ENCODE measurements at places on chromosomes 16 and 17.
A peak's percentile ranks its signal among the peaks of the same experiment; 100 is the strongest.

GRCh38 chr17:67434061-67434525 lies 57.0 kb downstream of the PITPNC1 start:
- DNase-seq = no peak
- no peaks in the 10 kb centered on the region for H3K36me3 ChIP-seq
- H3K27ac ChIP-seq = peak overlapping the region; percentile 15
- H3K4me3 ChIP-seq = no peak overlapping the region
- H3K4me1 ChIP-seq = no peaks in the 10 kb centered on the region

GRCh38 chr17:74526681-74527080 lies 4.6 kb downstream of the CD300LB start:
- no peak overlapping the region for H3K4me3 ChIP-seq
- H3K4me1 ChIP-seq = no peaks in the 10 kb centered on the region
- no peaks in the 10 kb centered on the region for H3K27me3 ChIP-seq
- DNase-seq = no peak

DNA sequence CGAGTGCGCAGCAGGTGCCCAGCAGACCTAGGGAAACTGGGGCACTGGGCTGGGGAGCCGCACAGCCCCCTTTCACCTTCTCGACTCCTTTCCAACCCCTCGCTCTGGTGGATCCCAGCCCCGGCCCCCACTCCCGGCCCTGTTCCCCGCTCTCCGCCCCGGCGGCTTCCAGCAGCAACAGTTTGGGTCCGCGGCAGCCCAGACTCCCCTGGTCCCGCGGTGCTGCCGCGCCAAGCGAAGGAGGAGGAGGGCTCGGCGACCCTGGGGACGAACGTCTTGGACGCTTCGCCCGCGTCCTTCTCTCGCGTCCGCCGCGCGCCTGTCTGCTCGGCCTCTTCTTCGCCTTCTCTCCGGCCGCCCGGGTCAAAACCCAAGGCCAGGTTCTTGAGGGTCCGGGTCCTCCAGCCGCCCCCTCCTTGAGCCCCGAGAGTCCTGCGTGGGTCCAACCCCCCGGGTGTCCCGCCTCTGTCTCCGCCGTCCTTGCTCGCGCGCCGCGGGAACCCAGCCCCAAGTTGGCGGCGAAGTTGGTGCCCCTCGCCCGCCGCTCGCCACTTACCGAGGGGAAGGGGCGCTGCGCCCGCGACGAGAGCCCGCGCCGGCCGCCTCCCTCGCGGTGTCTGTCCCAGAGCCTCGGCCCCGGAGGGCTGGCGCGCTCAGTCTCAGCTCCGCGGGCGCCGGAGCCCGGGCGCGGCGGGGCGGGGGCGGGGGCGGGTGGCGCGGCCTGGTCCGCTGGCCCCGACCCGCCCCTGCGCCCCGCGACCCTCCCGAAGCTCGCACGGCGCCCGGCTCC lies 1.4 kb upstream of the GRIN2C start:
- peaks cover 27% of the 10 kb centered on the region for H3K27me3 ChIP-seq
- H3K27ac ChIP-seq = no peak overlapping the region
- H3K36me3 ChIP-seq = peaks cover 7% of the 10 kb centered on the region
- peak; percentile 18 for DNase-seq

GRCh38 chr17:45441526-45442310 lies 9.0 kb upstream of the ARHGAP27 start:
- peaks cover 55% of the 10 kb centered on the region for H3K36me3 ChIP-seq
- no peak overlapping the region for H3K27ac ChIP-seq
- no peak for DNase-seq
- H3K27me3 ChIP-seq = no peaks in the 10 kb centered on the region

DNA sequence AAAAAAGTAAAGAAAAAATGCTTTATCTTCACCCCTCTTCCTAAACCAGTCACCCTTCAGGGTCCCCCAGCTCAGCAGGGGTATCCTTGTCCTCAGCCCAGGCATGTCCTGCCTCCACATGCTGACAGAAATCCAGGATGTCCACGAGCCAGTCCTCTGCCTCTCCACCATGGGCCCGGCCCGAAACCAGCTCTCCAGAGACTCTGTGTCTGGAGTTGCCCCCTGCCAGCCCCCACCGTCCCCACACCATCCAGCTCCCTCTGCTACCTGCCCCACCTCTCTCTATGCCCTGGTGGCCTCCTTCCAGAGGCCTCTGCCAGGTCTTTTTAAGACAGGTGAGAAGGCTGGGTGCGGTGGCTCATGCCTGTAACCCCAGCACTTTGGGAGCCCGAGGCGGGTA lies 66.4 kb upstream of the PLCG2 start:
- H3K36me3 ChIP-seq = peaks cover 34% of the 10 kb centered on the region
- H3K27me3 ChIP-seq = no peaks in the 10 kb centered on the region
- DNase-seq = no peak
- H3K27ac ChIP-seq = no peak overlapping the region
- no peak overlapping the region for H3K4me3 ChIP-seq

DNA sequence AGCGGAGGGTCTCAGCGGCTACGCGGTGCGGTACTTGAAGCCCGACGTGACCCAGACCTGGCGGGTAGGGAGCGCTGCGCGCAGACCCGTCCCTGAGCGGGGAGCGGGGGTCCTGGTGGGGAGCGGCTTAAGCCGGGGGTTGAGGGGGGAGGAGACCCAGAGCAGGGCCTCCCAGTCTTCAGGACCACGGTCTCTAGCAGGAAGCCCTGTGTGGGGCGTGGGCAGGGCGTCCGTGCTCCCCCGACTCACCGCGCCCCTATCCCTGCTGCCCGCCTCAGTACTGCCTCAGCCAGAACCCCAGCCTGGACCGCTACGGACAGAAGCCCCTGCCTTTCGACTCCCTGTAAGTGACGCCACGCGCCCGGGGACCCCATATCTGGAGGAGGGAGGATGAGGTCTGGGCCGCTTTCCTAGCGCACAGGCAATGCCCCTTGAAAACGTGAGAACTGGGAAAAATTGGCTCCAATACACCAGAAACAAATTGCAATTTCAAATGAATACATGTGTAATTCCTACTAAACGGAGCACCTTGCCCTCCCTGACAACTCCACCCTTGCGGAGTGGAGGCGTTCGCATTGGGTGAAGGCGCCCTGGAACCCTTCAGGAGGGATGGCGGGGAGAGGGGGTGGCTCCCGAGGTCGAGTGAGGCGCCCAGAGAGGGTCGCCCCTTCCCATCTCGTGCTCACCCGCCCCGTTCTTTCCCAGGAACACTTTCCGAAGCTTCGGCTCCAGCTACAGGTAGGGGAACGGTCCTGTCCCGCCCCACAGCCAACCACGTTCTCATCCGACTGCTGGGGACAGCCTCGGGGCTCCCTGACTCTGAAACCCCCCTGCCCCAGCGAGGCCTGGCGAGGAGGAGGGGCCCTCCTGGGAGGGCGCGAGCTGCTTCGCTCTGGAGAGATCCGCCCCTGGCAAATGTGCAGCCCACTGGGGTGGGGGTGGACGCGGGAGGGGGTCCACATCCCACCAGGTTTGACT lies 14.6 kb upstream of the CNGB1 start:
- H3K27me3 ChIP-seq = peaks cover 42% of the 10 kb centered on the region
- no peak overlapping the region for H3K27ac ChIP-seq
- peaks cover 3% of the 10 kb centered on the region for H3K4me1 ChIP-seq
- no peak for DNase-seq

GRCh38 chr16:20695024-20695423 lies 2.5 kb downstream of the ACSM1 start:
- DNase-seq = no peak
- no peaks in the 10 kb centered on the region for H3K36me3 ChIP-seq
- H3K27me3 ChIP-seq = no peaks in the 10 kb centered on the region
- no peak overlapping the region for H3K4me3 ChIP-seq
- H3K27ac ChIP-seq = no peak overlapping the region

DNA sequence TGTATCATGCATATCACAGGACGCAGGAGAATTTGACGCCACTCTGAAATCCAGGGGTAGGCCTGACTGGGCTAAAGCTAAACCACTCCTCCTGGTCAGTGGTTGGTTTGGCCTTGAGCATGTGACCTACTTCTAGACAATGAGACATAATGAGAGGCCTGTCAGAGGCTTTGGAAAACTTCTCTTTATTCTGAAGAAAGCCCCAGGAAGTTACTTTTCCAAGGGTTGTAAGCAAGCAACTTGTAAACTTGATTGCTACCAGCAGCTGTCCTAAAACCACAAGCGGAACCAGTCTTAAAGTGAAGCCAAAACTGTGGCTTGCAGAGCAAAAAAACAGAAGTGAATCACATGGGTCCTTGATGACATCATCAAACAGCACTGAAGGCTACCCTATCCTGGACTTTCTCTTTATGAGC lies 138.2 kb upstream of the COX10 start:
- H3K4me1 ChIP-seq = no peaks in the 10 kb centered on the region
- H3K27me3 ChIP-seq = no peaks in the 10 kb centered on the region
- no peak for DNase-seq
- H3K36me3 ChIP-seq = no peaks in the 10 kb centered on the region
- H3K4me3 ChIP-seq = no peak overlapping the region

GRCh38 chr16:5447734-5448133 lies 350.1 kb upstream of the EEF2KMT start:
- no peaks in the 10 kb centered on the region for H3K4me1 ChIP-seq
- no peaks in the 10 kb centered on the region for H3K36me3 ChIP-seq
- no peak overlapping the region for H3K27ac ChIP-seq
- no peak overlapping the region for H3K4me3 ChIP-seq
- DNase-seq = no peak
